Neural crest cell (in vitro differentiated cells): ENCODE measurements at places on chromosomes 6 and 20. TPM values are rescaled to one million over a fixed set of nuclear protein-coding genes. Genes with fewer than 3 reads are reported as not detected.

The DST gene
- 117 and 124 TPM in 2 replicates for total RNA-seq

The C6orf141 gene
- total RNA-seq = 0.89 and 1.0 TPM in 2 replicates

- H3K4me1 ChIP-seq = peaks cover 18% of the 10 kb centered on the region
- H3K36me3 ChIP-seq = no peaks in the 10 kb centered on the region
- no peaks in the 10 kb centered on the region for H3K27me3 ChIP-seq
- H3K27ac ChIP-seq = no peak overlapping the region
- no peak overlapping the region for H3K4me3 ChIP-seq
- no peak for DNase-seq
Measured at GRCh38 chr6:111626441-111626840, 20.8 kb upstream of the TRAF3IP2 start.

DNA sequence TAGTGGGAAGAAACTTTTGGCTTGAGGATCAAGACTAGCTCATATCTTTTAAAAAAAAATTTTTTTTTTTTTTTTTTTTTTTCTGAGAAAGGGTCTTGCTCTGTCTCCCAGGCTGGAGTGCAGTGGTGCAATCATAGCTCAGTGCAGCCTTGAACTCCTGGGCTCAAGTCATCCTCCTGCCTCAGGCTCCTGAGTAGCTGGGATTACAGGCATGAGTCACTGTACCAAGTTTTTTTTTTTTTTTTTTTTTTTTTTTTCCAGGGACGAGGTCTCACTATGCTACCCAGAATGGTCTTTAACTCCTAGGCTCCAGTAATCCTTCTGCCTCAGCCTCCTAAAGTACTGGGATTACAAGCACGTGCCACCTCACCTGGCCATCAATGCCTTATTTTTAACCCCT lies 27.9 kb downstream of the GCLC start:
- H3K4me3 ChIP-seq = no peak overlapping the region
- H3K4me1 ChIP-seq = peaks cover 4% of the 10 kb centered on the region
- DNase-seq = no peak
- no peak overlapping the region for H3K27ac ChIP-seq

GRCh38 chr6:70857387-70858077 lies 99.3 kb downstream of the B3GAT2 start:
- no peak overlapping the region for H3K27ac ChIP-seq
- DNase-seq = no peak
- no peak overlapping the region for H3K4me3 ChIP-seq
- no peaks in the 10 kb centered on the region for H3K27me3 ChIP-seq

DNA sequence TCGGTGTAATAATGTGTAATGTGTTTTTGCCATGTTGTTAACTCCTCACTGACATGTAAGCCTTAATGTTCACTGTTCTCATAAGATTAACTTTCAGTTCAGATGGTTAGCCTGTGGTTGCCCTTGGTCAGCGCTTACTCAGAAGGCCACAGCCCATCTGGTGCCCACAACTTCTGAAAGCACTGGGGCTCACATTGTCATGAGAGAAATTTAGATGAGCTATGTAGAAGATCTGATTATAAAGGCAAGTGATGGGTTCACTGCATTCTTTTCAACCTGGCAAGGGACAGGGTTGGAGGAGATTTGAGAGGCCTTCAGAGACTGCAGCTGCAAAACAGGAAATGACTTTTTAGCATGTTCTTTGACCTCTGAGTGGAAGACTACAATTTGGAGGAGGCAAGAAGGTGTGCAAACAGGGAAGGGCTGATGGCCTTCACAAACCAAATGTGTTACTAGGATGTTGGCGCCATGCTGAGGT lies 242.3 kb upstream of the SUPT3H start:
- H3K27ac ChIP-seq = no peak overlapping the region
- no peaks in the 10 kb centered on the region for H3K27me3 ChIP-seq
- no peaks in the 10 kb centered on the region for H3K36me3 ChIP-seq
- no peak overlapping the region for H3K4me3 ChIP-seq
- no peak for DNase-seq
- no peaks in the 10 kb centered on the region for H3K4me1 ChIP-seq

DNA sequence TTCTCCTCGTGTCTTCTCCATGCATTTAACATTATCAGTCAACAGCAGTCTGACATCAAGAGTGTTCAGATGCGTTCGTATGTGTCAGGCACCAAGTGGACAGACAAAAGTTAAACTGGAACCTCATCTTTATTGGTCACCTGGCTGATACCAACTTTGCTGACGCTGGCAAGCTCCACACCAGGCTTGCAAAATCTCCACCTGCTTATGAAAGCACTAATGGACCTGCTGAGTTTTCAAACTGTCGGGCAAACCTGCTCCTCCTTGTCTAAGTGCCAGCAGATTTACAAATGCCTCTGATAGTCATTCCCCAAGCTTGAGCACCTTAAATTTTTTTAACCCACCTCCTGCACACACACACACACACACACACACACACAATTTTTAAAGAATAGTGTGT lies 27.9 kb upstream of the DSP start:
- no peak overlapping the region for H3K4me3 ChIP-seq
- no peak overlapping the region for H3K27ac ChIP-seq
- DNase-seq = no peak

GRCh38 chr6:115796829-115797228 lies 263.9 kb downstream of the FRK start:
- H3K27ac ChIP-seq = no peak overlapping the region
- DNase-seq = no peak
- H3K36me3 ChIP-seq = no peaks in the 10 kb centered on the region
- H3K4me1 ChIP-seq = no peaks in the 10 kb centered on the region
- no peak overlapping the region for H3K4me3 ChIP-seq
- no peaks in the 10 kb centered on the region for H3K27me3 ChIP-seq
